ENCODE measurements at places on chromosomes 5 and 9.

- DNase-seq = no peak
Observed at GRCh38 chr5:138752341-138752950, 779 bp upstream of the CTNNA1 start.

DNA sequence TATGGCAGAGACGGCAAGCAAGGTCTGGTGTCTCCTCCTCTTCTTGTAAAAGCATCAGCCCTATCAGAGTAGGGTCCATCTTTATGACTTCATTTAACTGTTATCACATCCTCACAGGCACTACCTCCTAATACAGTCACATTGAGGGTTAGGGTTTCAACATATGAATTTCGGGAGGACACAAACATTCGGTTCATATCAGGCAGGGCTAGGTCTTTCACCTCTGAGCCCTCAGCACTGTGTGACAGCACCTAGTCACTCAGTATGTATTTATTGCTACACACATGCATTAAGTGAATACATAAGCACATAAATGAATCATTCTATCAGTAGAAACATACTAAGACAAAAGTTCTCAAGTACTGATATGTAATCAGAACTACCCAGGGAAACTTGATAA is 9.4 kb upstream of the BTF3 start:
- no peak for DNase-seq

GRCh38 chr9:34773306-34773910 is 63.5 kb upstream of the CCL21 start:
- no peak for DNase-seq

DNA sequence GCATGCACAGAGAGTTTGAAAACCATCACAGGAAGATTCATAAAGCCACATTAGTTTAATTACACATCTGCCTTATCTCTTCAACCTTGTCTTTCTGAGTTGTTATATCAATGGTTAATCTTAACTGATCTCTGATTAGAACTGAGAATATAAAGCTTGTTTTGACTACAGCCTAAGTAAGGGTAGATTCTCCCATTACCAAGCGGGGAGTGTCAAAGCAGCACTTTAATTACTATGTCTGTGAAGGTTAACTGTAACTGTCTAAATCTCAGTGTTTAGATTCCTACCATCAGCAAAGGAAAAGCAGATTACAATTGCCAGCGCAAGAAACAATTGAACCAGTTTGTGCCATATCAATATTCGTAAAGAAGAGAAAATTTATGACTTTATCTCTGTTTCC is 348.7 kb downstream of the CDH12 start:
- DNase-seq = no peak

DNA sequence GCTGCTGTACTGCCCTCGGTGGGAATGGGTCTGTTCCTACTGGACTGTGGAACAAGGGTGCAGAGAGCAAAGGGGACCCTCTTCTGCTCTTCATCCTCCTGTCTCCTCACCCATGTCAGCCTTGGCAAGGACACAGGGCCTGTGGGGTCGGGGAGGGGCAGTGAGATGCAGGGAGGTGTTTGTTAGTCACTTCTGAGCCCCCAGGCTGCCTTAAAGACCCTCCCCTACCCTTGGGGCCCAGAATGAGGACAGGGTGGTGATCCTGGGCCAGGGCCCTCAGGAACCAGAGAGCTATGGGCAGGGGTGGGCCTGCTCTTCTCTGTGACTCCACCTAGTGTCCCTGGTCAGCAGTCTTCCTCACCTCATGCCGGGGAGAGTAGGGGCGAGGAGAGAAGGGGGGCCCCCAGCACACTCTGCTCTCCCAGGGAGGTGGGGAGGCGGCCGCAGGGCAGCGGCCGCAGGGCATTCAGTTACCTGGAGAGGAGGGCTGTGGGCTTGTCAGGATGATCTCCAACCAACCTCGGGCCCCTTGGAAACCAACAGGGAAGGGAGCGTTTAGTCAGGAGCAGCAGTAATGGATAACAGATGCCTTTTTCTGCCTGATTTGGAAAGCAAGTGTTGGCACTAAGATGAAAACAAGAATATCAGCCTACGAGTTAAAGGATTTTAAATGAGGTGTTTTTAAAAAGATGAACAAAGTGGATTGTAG is 62.0 kb upstream of the GARNL3 start:
- DNase-seq = no peak

- no peak for DNase-seq
Observed at GRCh38 chr9:90137801-90138200, 504.8 kb downstream of the DIRAS2 start.

DNA sequence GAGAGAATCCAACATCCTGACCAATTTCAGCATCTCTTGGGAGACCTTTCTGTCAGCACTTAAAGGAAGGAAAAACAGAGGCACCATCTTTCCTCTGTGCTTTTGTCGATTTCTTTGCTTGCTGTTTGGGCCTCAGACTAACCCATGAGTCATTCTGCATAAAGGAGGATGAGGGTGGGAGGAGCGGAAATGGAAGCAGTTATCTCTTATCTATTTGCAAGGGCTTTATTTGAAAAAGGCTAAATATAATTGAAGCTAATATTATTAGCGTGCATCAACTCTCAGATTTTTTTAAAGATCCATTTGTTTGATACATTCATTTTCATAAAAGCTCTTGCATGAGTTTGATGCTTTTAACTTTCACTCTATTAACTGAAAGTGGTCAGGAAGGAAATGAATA is 72.9 kb downstream of the ZNF622 start:
- no peak for DNase-seq
